Natural killer cell treated with Interleukin-12 subunit alpha and Interleukin-12 subunit beta and Interleukin-15 and Interleukin-18, amount 100 ng/mL, for 72 hours (primary cell): ENCODE measurements at places on chromosomes 3 and 15.

GRCh38 chr15:84791763-84792162, 25.4 kb upstream of the ALPK3 start:
- H3K27ac ChIP-seq: no peak overlapping the region
- peaks cover 20% of the 10 kb centered on the region for H3K4me1 ChIP-seq
- no peak for DNase-seq
- peaks cover 18% of the 10 kb centered on the region for H3K36me3 ChIP-seq

DNA sequence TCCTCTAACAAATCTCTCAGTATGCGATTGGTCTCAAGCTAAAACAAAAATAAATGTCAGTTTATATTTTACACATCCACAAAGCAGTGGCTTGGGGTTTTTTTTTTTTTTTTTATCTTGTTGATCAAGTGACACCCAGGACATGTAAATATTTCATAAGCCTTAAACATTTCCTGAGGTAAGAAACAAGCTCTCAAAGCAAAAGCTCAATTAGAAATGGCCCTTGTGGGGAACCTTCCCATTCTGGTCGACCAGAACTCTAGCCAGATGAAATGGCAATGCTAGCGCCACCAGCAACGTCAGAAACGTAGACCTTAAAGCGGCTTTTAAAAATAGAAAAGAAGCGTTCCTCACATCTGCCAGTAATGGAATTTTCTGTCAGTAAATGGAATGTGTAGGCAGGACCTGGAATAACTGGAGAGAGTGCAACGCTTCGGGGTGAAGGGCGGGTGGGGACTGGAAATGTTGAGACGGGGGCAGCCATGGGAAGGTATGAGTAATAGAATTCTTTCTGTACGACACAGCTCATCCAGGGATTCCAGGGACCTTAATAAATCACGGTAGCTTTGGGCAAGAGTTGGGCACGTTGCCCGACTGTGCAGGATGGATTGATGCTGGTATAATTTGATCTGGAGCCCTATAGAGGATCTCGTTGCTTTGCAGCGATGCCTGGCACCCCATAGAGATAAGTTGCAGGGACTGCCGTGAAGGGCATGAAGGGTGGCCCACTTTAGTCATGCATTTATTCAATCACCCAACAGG, 44.4 kb downstream of the BTD start:
- no peak for DNase-seq
- peaks cover 50% of the 10 kb centered on the region for H3K4me1 ChIP-seq
- H3K27ac ChIP-seq: peak overlapping the region; percentile 88
- peak overlapping the region; percentile 60 for H3K4me3 ChIP-seq
- H3K36me3 ChIP-seq: peaks cover 6% of the 10 kb centered on the region
- peaks cover 2% of the 10 kb centered on the region for H3K27me3 ChIP-seq

GRCh38 chr3:156978481-156978961, 152.4 kb downstream of the LEKR1 start:
- H3K36me3 ChIP-seq: no peaks in the 10 kb centered on the region
- peak overlapping the region; percentile 7 for H3K4me3 ChIP-seq
- peaks cover 8% of the 10 kb centered on the region for H3K4me1 ChIP-seq
- peak overlapping the region; percentile 44 for H3K27ac ChIP-seq

- H3K27ac ChIP-seq: no peak overlapping the region
- no peak overlapping the region for H3K4me3 ChIP-seq
- no peaks in the 10 kb centered on the region for H3K27me3 ChIP-seq
- peaks cover 5% of the 10 kb centered on the region for H3K36me3 ChIP-seq
Measured at GRCh38 chr3:4533489-4534443, 40.6 kb downstream of the ITPR1 start.

GRCh38 chr15:83475551-83475950, 28.4 kb downstream of the SH3GL3 start:
- H3K27me3 ChIP-seq: peaks cover 32% of the 10 kb centered on the region
- H3K4me3 ChIP-seq: no peak overlapping the region
- no peaks in the 10 kb centered on the region for H3K36me3 ChIP-seq
- no peaks in the 10 kb centered on the region for H3K4me1 ChIP-seq

DNA sequence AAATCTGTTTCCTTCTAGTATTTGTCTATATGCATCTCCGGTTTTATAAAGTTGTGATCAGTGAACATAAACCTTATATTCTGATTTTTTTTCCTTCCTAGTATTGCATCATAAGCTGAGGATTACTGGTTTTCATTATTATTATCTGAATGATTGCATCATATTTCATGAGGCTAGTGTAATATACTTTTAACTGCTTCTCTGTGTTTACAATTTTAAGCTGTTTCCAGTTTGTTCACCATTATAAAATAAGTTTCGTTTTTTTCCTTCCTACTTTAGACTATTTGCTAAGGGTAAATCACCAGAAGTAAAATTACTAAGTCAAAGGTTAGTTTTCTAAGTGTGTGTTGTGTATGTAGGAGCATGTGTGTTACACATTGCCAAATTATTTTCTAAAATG, 20.2 kb downstream of the SEMA6D start:
- no peak overlapping the region for H3K27ac ChIP-seq
- H3K27me3 ChIP-seq: no peaks in the 10 kb centered on the region
- DNase-seq: no peak
- no peaks in the 10 kb centered on the region for H3K36me3 ChIP-seq
- no peaks in the 10 kb centered on the region for H3K4me1 ChIP-seq
- no peak overlapping the region for H3K4me3 ChIP-seq

DNA sequence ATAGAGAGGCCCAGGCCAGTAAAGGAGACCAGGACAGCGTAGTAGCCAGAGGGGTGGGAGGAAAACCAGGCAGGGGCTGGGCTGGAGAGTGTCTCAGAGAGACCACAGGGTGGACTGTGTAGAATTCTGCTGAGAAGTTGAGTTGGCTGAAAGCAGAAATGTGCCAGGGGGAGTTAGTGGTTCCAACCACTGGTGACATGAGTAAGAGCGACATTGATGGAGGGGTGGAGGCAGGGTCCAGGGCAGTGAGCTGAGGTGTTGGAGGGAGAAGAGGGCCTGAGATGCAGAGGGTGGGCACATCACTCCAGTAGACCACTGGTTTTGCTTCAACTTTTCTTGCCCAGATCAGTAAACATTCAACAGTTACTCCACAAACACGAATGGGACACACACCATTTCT, 106.5 kb downstream of the ASB7 start:
- H3K27ac ChIP-seq: no peak overlapping the region
- no peaks in the 10 kb centered on the region for H3K4me1 ChIP-seq
- DNase-seq: no peak

- H3K4me3 ChIP-seq: peak overlapping the region; percentile 85
- no peak for DNase-seq
- no peaks in the 10 kb centered on the region for H3K27me3 ChIP-seq
- peaks cover 11% of the 10 kb centered on the region for H3K4me1 ChIP-seq
Measured at GRCh38 chr3:52155912-52156311, 1.7 kb upstream of the POC1A start.

GRCh38 chr3:69433969-69434325, 48.1 kb upstream of the FRMD4B start:
- no peak for DNase-seq
- peak overlapping the region; percentile 33 for H3K4me3 ChIP-seq
- peaks cover 5% of the 10 kb centered on the region for H3K27me3 ChIP-seq
- H3K36me3 ChIP-seq: no peaks in the 10 kb centered on the region

DNA sequence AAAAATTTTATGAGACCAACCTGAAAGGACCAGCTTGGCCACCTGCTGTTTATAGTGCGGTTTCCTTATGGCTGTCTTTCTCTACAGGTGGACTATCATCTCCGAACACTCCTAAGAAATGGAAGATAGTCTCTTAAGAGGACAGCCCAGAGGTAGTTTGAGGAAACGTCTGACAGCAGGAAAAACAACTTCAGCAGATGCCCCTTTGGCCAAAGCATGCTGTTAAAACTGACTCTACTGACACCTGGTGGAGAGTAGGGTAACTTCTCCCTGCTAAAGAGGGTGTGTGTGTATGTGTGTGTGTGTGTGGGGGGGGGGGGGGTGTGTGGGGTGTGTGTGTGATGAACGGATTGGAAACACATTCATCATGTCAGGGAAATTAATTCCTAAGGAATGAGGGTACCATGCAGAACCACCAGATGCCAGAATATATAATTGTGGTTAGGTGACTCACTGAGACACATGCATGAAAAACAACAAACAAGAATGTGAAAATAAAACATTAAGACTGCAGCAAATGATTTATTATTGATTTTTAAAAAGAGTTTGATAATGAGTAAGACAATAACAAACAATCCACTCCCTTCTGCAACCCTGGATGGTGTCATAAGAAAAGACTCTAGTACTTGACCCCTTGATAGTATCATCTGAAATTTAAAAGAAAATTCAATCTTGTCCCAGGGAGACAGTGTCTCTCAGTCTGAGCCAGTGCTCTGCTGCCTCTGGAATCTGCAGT, 256.5 kb downstream of the THRB start:
- H3K4me3 ChIP-seq: peak overlapping the region; percentile 11
- DNase-seq: no peak
- peaks cover 4% of the 10 kb centered on the region for H3K27me3 ChIP-seq
- H3K27ac ChIP-seq: peak overlapping the region; percentile 28

DNA sequence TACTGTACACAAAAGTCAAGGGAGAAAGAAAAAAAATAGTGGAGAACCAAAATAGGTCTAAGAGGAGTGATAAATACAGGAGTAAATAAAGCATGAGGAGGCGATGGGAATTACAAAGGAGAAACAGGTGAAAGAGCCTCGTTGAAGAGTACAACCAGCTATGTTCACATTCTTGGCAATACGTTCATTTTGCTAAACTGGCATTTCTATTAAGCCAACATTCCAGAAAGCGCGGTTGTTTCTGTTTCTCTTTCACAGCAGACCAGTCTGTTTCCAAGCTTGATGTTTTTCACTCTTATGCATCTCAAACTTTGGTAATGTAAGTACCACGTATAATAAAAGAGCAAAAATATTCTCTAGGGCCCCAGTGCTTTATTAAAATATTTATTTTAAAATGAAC, 74.5 kb downstream of the NSUN3 start:
- H3K27me3 ChIP-seq: peaks cover 7% of the 10 kb centered on the region
- H3K4me1 ChIP-seq: no peaks in the 10 kb centered on the region
- H3K36me3 ChIP-seq: no peaks in the 10 kb centered on the region
- no peak overlapping the region for H3K4me3 ChIP-seq
- no peak for DNase-seq

- H3K27me3 ChIP-seq: peaks cover 2% of the 10 kb centered on the region
- DNase-seq: no peak
- no peak overlapping the region for H3K4me3 ChIP-seq
- no peaks in the 10 kb centered on the region for H3K36me3 ChIP-seq
- no peak overlapping the region for H3K27ac ChIP-seq
- H3K4me1 ChIP-seq: no peaks in the 10 kb centered on the region
Measured at GRCh38 chr15:50790778-50791453, 25.4 kb upstream of the SPPL2A start.

- no peak overlapping the region for H3K4me3 ChIP-seq
- no peaks in the 10 kb centered on the region for H3K36me3 ChIP-seq
- no peak overlapping the region for H3K27ac ChIP-seq
- peaks cover 5% of the 10 kb centered on the region for H3K4me1 ChIP-seq
- no peak for DNase-seq
Measured at GRCh38 chr3:13145826-13146642, 72.8 kb upstream of the IQSEC1 start.

- H3K27ac ChIP-seq: no peak overlapping the region
- peaks cover 7% of the 10 kb centered on the region for H3K27me3 ChIP-seq
- DNase-seq: no peak
Measured at GRCh38 chr15:100002787-100003536, 269.7 kb upstream of the LYSMD4 start.

GRCh38 chr3:192715126-192715525, 12.2 kb downstream of the FGF12 start:
- no peaks in the 10 kb centered on the region for H3K36me3 ChIP-seq
- no peaks in the 10 kb centered on the region for H3K27me3 ChIP-seq
- no peaks in the 10 kb centered on the region for H3K4me1 ChIP-seq
- H3K27ac ChIP-seq: no peak overlapping the region
- no peak overlapping the region for H3K4me3 ChIP-seq

DNA sequence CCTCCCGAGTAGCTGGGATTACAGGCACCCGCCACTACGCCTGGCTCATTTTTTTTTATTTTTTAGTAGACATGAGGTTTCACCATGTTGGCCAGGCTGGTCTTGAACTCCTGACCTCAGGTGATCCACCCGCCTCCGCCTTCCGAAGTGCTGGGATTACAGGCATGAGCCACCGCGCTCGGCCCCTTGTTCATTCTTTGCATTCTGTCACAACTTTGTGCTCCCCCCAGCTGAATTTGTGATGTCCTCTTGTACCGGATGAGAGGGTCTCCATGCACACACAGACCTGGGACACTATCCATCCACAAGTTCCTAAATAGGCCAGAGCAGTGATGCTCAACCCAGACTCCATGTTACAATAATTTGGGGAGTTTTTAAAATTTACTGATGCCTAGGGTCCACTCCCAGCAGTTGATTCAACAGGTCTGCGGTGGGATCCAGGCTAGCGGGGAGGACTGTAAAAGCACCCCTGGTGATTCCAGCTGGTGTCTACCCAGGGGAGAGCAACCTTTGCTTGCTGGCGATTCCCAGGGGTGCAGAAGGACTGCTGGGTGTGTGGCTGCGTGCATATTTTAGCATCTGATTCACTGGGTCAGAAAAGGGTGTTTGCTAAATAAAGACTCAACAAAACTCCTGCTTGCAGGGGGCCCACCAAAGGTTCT, 1.0 kb downstream of the RASSF1 start:
- H3K4me3 ChIP-seq: peak overlapping the region; percentile 97
- peak overlapping the region; percentile 97 for H3K27ac ChIP-seq
- H3K4me1 ChIP-seq: peaks cover 47% of the 10 kb centered on the region
- no peaks in the 10 kb centered on the region for H3K27me3 ChIP-seq
- no peak for DNase-seq
- H3K36me3 ChIP-seq: peaks cover 7% of the 10 kb centered on the region

DNA sequence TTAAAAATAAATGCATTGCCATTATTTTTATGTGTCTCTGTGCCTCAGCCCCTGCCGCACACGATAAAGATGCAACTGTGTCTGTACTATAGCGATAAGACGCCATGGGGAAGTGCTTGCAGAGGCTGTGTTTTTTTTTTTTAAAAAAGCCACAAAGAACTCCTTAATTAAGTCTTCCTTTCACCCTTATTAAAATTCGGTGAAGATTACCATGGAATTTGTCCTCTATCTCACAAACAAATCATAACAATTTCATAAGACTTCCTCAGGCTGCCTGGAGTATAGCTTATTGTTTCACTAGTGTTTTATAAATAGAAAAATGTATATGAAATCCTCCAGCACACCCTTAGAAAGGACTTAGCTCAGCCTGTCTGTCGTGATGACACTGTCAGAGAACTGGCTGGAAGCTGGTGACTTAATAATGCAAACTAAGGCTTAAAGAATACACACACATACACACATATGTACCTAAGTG, 374.8 kb upstream of the SLCO3A1 start:
- H3K27me3 ChIP-seq: peaks cover 2% of the 10 kb centered on the region
- H3K36me3 ChIP-seq: no peaks in the 10 kb centered on the region
- DNase-seq: no peak
- H3K4me1 ChIP-seq: peaks cover 2% of the 10 kb centered on the region

DNA sequence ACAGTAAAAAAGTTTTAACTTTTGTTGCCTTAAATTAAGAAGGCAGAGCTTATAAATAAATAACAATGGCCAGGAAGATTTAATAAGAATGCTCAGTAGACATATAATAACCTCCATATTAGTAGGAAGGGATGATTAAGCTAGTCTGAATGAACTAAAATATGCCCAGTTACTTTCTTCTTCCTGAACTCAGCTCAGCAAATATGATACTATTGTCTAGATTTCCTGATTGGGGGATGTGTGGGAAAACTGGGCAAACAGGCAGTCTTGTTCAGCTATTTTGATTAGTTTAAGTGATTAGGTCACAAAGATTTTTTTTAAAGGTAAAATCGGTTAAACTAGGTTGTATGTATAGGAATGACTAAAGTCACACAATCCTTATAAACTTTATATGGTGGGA, 167.2 kb upstream of the SLC2A2 start:
- no peak for DNase-seq
- H3K27ac ChIP-seq: peak overlapping the region; percentile 54
- no peaks in the 10 kb centered on the region for H3K27me3 ChIP-seq
- no peak overlapping the region for H3K4me3 ChIP-seq
- H3K36me3 ChIP-seq: peaks cover 15% of the 10 kb centered on the region
- peaks cover 40% of the 10 kb centered on the region for H3K4me1 ChIP-seq
